Spleen (tissue), 13 donors: ENCODE measurements at places on chromosomes 4 and X.

- peak; percentile 91 for DNase-seq
- peak within 1 kb of the TSS; percentile 35 for H3K27ac ChIP-seq
- peak within 1 kb of the TSS; percentile 72 for H3K4me3 ChIP-seq
These were observed at the start of gene ARL9 for GRCh38 chr4:56505269-56506130. TSS of gene ARL9 (plus strand) at chr4:56505791. CDS start at chr4:56505863, 72 bp downstream.

DNA sequence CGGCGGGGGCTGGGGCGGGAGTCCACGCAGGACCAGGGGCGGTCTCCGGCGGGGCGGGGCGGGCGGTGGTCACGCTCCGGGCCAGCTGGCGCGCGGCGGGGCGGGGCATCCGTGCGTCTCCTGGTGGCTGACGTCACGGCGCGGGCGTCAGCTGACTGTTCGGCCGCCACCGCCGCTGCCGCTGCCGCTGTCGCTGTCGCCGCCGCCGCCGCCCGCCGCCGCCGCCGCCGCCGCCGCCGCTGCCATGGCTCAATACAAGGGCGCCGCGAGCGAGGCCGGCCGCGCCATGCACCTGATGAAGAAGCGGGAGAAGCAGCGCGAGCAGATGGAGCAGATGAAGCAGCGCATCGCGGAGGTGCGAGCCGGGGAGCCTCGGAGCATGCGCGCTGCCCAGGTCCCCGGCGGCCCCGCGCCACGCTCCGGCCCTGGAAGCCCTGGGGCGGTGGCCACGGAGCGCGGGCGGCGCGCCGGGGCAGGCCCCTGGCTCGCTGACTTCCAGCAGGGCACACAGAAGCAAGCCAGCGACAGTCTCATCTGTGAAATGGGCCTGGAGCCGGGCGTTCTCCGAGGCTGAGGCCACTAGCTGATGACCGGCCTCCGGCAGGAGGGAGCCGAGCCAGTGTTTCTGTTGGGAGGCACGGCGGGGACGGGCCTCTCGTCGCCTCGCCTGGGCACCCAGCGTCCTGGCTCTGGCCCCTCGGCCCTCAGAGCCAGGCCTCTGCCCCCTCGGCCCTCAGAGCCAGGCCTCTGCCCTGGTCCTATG, at the start of gene FAM50A:
FAM50A (plus strand) TSS at position 150 of the 763 bp plus-strand sequence; CDS start at position 245, 95 bp downstream.
- H3K4me1 ChIP-seq, result peaks cover 5% of the 10 kb centered on the region
- H3K4me3 ChIP-seq, result peak within 1 kb of the TSS; percentile 44
- H3K36me3 ChIP-seq, result peaks cover 77% of the 10 kb centered on the region

- H3K4me3 ChIP-seq, result no peak overlapping the region
- peaks cover 4% of the 10 kb centered on the region for H3K36me3 ChIP-seq
- H3K27me3 ChIP-seq, result no peaks in the 10 kb centered on the region
- no peaks in the 10 kb centered on the region for H3K4me1 ChIP-seq
These were observed 44.0 kb upstream of the ZCCHC12 start for GRCh38 chrX:118779581-118779980.

DNA sequence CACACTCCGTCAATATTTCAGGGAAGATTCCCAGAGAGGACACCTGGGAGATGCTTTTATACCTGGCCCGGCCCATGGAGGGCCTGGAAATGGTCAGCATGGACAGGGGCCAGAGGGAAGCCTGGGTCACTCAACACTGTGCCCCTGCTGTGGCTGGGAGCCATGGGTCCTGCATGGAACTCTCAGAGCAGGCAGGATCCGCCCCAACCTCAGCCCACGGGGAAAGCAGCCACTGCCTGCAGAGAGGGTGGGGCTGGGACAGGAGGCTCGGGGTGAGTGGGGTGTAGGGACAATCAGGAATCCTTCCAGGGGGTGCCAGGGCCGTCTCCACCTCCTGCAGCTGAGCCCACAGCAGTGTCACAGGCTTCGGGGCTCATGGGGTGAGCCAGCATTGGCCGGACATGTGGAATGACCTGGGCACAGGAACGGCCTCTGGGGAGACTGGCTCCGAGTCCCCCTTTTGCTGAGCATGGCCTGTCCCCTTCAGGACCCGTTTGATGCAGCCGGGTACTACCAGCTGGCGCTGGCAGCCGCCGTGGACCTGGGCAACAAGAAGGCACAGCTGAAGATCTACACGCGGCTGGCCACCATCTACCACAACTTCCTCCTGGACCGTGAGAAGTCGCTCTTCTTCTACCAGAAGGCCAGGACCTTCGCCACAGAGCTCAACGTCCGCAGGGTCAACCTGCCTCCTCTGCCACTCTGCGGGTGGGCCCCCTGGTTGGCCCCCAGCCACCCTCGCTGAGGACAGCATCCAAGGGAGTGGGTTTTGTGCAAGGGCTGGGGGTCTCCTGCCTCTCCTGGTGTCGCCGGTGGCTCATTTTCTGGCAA, 29.1 kb upstream of the HTRA3 start:
- H3K27ac ChIP-seq, result no peak overlapping the region
- H3K4me1 ChIP-seq, result peaks cover 8% of the 10 kb centered on the region
- no peak for DNase-seq
- peaks cover 50% of the 10 kb centered on the region for H3K36me3 ChIP-seq

DNA sequence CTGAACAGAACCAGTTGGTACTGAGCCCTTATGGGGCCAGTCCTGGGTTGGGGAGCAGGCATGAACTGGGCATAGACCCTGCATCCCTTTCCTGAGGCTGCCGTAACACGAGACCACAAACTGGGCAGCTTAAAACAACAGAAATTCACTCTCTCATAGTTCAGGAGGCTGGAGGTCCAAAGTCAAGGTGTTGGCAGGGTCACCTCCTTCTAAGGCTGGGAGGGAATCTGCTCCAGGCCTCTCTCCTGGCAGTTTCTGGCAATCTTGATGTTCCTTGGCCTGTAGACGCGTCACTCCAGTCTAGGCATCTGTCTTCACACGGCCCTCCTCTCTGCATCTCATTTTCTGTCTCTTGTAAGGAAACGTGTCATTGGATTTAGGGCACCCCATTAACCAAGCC, 19.8 kb upstream of the SORCS2 start:
- H3K36me3 ChIP-seq, result no peaks in the 10 kb centered on the region
- H3K27me3 ChIP-seq, result no peaks in the 10 kb centered on the region
- H3K27ac ChIP-seq, result no peak overlapping the region
- H3K4me3 ChIP-seq, result no peak overlapping the region

GRCh38 chrX:122833230-122833629, 350.8 kb upstream of the GRIA3 start:
- H3K4me3 ChIP-seq, result no peak overlapping the region
- no peak overlapping the region for H3K27ac ChIP-seq
- no peaks in the 10 kb centered on the region for H3K27me3 ChIP-seq
- no peak for DNase-seq
- no peaks in the 10 kb centered on the region for H3K36me3 ChIP-seq
- no peaks in the 10 kb centered on the region for H3K4me1 ChIP-seq

- no peaks in the 10 kb centered on the region for H3K27me3 ChIP-seq
- DNase-seq, result no peak
- peak overlapping the region; percentile 53 for H3K27ac ChIP-seq
These were observed 21.4 kb upstream of the RBPJ start for GRCh38 chr4:26299254-26299882.

- no peak overlapping the region for H3K4me3 ChIP-seq
- peaks cover 99% of the 10 kb centered on the region for H3K4me1 ChIP-seq
- no peak for DNase-seq
These were observed 19.2 kb downstream of the TMEM131L start for GRCh38 chr4:153485359-153485758.

- no peaks in the 10 kb centered on the region for H3K27me3 ChIP-seq
- no peaks in the 10 kb centered on the region for H3K36me3 ChIP-seq
- H3K4me1 ChIP-seq, result peaks cover 46% of the 10 kb centered on the region
- DNase-seq, result peak; percentile 79
- no peak overlapping the region for H3K4me3 ChIP-seq
These were observed 2.2 kb upstream of the CTBP1 start for GRCh38 chr4:1250921-1251772.

DNA sequence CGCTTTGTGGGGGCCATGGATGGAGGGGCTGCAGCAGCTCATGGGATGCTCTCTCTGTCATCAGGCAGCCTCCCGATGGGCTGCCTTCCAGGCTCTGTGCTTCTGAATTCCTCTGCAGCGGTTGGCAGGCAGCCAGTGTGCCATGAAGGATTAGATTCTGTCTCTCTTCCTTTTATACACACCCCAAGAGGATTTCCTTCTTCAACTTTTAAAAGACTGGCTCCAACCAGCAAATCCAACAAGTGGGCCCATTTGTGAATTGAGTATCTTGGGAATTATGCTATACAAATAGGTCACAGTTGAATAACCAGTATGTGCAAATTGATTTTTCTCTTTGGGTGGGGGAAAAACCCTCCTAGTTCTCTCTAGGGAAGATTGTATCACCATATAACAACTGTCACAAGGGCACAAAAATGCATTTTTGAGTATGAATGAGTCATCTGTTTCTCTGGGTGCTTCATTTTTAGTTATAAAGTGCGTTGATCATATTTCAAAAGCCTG, 96.8 kb upstream of the FAT1 start:
- no peak for DNase-seq
- H3K27ac ChIP-seq, result no peak overlapping the region
- H3K27me3 ChIP-seq, result no peaks in the 10 kb centered on the region
- no peak overlapping the region for H3K4me3 ChIP-seq
- H3K4me1 ChIP-seq, result no peaks in the 10 kb centered on the region

DNA sequence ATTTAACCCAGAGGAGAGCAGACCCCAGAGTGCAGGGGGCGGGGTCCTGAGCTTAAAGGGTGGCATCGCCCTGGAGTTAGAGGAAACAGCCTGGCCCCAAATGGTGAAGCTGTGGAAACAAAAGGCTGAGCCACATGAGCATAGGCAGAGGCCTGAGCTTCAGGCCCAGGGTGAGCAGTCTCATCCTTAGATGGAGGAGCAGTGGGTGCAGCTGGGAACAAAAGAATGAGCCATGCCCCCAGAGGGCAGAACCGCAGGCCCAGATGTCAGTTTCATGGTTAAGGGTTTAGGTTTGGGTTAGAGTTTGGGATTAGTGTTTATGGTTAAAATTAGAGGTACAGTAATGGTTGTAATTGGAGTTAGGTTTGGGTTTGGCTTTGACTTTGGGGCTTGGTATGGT, 44.4 kb upstream of the IL9R start:
- H3K27ac ChIP-seq, result no peak overlapping the region
- no peak for DNase-seq
- no peaks in the 10 kb centered on the region for H3K36me3 ChIP-seq
- H3K27me3 ChIP-seq, result no peaks in the 10 kb centered on the region
- H3K4me3 ChIP-seq, result no peak overlapping the region

- H3K36me3 ChIP-seq, result no peaks in the 10 kb centered on the region
- no peak for DNase-seq
- no peak overlapping the region for H3K4me3 ChIP-seq
- no peaks in the 10 kb centered on the region for H3K27me3 ChIP-seq
- peak overlapping the region; percentile 79 for H3K27ac ChIP-seq
These were observed 81.5 kb upstream of the EGFL6 start for GRCh38 chrX:13487731-13488505.

DNA sequence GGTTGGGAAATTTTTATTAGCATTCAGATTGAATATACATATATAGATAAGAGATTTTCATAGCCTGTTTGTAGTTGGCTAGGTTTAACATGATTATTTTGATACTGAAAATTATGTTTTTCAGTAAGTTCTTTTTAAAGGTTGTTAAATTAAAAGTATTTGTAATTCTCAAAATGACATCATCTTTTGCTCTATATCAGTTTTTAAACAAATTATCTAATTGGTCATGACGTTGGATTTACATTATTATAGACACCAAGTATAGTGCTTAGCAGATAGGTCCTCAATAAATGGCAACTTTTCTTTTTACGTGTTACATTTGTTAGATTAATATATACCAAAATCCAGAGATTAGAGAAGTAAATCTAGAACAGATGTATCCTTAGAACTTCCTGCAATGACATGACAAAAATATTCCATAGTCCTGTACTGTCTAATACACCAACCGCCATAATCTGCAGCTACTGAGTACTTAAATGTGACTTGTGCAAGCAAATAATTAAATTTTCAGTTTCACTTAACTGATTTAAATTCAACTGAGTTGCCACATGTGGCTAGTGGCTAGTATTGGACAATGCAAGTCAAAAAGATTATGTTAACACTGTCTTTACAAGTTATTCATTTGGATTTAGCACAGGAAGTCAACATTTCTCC, 1613.1 kb upstream of the TENM3 start:
- DNase-seq, result no peak
- no peaks in the 10 kb centered on the region for H3K27me3 ChIP-seq
- H3K4me3 ChIP-seq, result no peak overlapping the region
- H3K36me3 ChIP-seq, result no peaks in the 10 kb centered on the region
- H3K27ac ChIP-seq, result no peak overlapping the region

DNA sequence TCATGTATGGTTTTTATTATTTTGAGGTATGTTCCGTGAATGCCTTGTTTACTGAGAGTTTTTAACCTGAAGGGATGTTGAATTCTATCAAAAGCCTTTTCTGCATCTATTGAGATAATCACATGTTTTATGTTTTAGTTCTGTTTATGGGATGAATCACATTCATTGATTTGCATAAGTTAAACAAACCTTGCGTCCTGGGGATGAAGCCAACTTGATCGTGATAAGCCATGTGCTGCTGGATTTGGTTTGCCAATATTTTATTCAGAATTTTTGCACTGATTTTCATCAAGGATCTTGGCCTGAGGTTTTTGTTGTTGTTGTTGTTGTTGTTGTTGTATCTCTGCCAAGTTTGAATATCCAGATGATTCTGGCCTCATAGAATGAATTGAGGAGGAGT, 43.8 kb downstream of the CDX4 start:
- H3K27ac ChIP-seq, result no peak overlapping the region
- H3K4me1 ChIP-seq, result no peaks in the 10 kb centered on the region
- DNase-seq, result no peak
- H3K36me3 ChIP-seq, result no peaks in the 10 kb centered on the region
- no peak overlapping the region for H3K4me3 ChIP-seq

GRCh38 chrX:103398421-103398864, 22.1 kb downstream of the BEX3 start:
- H3K4me3 ChIP-seq, result no peak overlapping the region
- H3K27me3 ChIP-seq, result no peaks in the 10 kb centered on the region
- no peak for DNase-seq

DNA sequence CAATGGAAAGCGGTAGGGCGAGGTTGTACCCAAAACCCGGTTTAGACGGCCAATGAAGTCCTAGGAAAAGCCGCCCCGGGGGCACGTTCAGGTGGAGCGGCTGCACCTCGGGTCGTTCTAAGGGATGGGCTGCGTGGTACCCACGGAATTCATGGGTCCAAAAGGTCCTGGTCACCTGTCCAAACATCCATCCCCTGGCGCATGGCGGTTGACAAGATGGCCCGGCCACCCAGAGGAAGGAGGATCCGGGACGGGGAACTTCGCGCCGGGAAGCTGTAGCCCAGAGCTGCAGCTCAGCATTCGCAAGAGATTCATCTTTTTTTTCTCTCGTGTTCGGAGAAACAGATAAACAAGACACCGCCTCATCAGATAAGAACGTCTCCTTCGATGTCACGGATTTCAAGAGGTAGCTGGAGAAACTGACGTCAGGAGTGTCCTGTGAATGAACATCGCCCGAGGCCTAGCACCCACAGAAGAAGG, 10.9 kb downstream of the PITX2 start:
- no peaks in the 10 kb centered on the region for H3K4me1 ChIP-seq
- no peak overlapping the region for H3K4me3 ChIP-seq

- H3K4me3 ChIP-seq, result no peak overlapping the region
- H3K36me3 ChIP-seq, result no peaks in the 10 kb centered on the region
- H3K27me3 ChIP-seq, result no peaks in the 10 kb centered on the region
- no peaks in the 10 kb centered on the region for H3K4me1 ChIP-seq
These were observed 69.0 kb upstream of the IQCM start for GRCh38 chr4:149884529-149885181.

GRCh38 chr4:7817877-7818398, 121.7 kb downstream of the AFAP1 start:
- no peak overlapping the region for H3K4me3 ChIP-seq
- H3K27me3 ChIP-seq, result no peaks in the 10 kb centered on the region
- peaks cover 25% of the 10 kb centered on the region for H3K4me1 ChIP-seq
- DNase-seq, result no peak
- peaks cover 10% of the 10 kb centered on the region for H3K36me3 ChIP-seq
